ENCODE measurements at places on chromosomes 12 and 14. TPM values are rescaled to one million over a fixed set of nuclear protein-coding genes. Genes with fewer than 3 reads are reported as not detected.

The MYRFL gene
- total RNA-seq: 0.38 TPM

The TMCC3 gene
- total RNA-seq: 20.5 TPM

The DLST gene
- 126 TPM for total RNA-seq

The RASSF9 gene
- total RNA-seq: not detected

The P2RX2 gene
- not detected for total RNA-seq
